ENCODE measurements at places on chromosomes 7 and 10.

DNA sequence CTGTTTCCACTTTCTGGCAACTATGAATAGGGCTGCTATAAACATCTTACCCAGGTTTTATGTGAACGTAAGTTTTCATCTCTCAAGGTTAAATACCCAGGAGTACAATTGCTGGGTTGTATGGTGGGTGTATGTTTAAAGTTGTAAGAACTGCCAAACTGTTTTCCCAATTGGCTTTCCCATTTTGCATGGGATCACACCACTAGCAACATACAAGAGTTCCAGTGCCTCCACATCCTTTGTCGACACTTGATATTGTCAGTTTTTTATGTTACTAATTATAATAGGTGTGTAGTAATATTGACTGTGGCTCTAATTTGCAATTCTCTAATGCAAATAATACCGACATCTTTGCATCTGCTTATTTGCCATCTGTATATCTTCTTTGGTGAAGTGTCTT lies 82.9 kb downstream of the SFMBT2 start:
- DNase-seq = no peak

DNA sequence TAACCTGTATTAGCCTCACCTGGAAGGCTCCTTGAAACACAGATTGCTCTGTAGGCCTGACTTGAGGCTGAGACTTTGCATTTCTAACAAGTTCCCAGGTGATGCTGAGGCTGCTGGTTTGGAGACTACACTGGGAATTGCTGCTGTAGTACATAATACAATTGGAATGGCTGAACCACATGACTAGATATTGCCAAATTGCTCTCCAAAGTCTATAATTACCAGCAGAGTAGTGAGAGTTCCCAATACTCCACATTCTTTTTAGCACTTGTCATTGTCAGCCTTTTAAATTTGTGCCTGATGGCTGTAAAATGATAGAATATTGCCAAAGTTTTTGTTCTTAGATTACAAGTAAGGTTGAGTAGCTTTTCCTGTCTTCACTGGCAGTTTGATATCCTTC lies 39.9 kb downstream of the PLEKHA8 start:
- no peak for DNase-seq

GRCh38 chr10:88651101-88651551 lies 13.1 kb upstream of the LIPF start:
- no peak for DNase-seq

DNA sequence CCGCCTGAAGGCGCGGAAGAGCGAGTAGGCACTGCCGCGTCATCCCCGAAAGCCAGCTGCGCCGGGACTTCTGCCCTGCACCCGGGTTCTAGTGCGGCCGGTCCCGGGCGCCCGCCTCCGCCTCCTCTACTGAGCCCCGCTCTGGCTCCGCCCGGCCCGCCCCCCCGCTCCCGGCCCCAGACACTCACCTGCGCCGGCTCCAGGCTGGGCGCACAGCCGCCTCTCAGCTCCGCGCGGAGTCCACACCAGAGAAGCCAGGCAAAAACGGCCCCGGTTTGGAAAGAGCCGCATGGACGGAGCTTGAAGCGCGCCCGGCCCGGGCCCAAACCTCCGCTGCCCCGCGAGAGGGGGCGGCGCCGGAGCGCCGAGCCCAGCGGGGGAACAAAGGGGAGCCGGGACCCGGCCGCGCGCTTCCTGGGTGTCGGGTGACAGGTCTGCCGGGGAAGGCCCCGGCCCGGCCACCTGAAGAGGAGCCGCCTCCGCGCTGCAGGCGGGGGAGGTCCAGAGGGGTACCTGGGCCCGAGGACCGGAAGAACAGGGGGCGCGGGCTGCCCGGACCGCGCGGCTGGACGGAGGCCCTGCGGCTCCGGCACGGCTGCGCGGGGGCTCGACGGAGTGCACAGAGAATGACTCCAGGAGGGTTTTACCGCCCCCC lies 168.2 kb downstream of the NRF1 start:
- peak; percentile 76 for DNase-seq

DNA sequence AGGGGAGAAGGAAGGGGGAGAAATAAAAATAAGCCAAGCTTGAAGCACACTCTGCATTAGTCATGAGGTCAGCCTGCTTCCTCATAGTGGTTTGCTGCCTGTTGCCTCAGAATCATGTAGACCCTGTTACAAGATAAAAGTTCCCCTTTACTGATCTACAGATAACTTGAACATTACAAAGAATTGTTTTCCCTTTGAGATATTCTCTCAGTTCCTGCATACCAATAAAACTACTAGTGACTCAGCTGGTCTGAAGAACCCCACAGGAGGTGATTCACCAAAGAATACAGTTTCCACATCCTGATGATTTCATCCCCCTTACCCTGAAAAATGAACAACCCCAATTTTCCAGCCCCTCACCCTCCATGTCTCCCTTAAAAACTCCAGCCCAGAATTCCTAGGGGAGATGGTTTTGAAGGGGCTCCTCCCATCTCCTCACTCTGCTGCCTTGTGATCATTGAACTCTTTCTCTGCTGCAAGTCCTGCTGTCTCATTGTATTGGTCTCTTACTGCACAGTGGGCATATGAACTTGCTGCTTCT lies 31.5 kb upstream of the NRP1 start:
- DNase-seq = no peak

DNA sequence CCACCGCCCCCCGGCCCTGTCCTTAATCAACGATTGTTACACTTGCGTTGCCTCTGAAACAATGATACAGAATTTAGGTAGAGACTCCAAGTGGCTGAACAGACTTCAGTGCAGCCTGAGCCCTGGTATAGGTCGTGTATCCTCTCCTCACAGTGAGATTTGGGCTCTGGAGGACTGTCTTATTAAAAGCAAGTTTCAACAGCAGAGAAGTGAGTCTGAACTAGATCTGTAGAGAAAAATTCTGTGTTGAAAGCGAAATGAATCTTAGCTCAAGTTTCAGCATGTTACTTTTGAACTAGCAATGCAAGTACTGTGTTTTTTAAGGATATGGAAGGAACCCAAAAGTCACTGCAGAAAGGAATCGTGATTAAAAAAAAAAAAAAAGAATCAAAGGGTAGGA lies 103.1 kb downstream of the HOXA1 start:
- DNase-seq = no peak

DNA sequence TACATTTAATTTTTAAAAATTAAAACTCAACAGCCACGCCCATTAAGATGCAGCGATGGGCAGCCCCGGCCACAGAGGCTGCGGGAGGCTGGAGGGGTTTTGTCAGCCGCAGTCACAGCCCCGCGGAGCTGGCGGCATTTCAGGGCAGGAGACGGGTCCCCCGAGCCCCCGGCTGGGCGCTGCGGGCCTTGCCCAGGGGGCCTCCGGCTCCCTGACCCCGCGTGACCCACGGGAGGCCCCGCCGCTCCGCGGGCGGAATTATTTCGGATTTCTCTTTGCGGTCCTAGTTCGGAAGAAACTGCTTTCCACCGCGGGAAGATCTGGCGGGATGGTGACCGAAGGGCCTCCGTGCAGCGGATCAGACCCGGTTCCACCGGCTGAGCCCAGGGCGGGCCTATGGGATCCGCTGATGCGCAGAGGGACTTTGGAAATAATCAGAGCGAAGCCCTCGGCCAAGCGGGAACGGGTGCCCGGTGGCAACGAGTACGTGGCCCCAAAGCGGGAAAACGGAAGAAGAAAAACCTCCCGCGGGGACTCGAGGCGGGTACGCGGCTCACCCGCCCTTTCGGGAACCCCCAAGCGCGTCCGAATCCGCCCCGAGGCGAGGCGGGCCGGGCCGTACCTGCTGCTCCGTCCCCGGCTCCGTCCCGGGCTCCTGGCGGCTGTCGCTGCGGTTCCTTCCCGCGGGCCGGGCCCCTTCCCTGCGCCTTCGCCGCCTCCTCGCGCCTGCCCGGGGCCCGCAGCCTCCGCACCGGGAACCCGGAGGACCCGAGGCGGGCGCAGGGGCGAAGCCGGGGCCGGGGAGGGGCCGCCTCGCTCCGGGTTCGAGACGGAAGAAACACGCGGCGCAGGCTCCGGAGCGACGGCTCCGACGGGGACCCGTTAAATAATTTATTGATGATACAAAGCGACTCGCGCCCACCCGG lies 1.7 kb downstream of the NKX6-2 start:
- DNase-seq = no peak

- DNase-seq = no peak
These were observed 252.7 kb downstream of the PRPF18 start for GRCh38 chr10:13839430-13839990.

DNA sequence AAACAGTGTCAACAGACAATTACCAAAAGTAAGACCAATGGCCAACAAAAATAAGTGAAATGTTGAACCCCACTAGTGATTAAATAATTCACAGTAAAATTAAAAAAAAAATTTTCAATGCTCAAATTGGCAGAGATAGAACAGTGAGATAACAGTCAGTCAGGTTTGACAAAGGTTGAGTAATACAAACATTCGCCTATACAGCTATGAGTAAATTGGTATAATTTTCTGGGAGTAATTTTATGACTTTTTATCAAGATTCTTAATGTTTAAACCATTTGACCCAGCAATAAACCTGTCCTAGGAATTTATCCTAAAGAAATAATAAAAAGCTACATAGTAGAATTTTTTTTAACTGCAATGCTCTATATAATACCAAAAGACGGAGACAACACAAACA lies 64.9 kb upstream of the SHH start:
- no peak for DNase-seq

GRCh38 chr7:55133630-55134358 lies 115.0 kb downstream of the EGFR start:
- DNase-seq = no peak

DNA sequence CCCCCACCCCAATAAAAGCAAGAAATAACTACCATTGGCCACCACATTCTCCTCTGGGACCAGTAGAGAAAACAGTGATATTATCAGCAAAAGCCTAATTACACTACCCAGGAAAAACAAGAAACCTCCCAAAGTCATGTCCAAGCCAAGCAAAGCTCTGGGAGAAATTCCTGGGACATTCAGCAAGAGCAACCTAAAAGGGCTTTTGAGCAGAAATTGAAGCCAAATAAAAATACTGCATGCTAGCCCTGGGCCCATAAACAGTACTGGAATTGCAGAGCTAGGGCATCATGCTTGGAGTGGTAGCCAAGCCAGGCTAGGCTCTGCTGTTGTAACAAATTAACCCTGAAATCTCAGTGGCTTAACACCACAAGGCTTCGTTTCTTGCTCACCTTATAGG lies 347.9 kb downstream of the LRMDA start:
- no peak for DNase-seq

All from RPMI8226 (cell line).